ENCODE measurements at places on chromosomes 5 and 9.

GRCh38 chr5:167485061-167485774 lies 806.2 kb upstream of the WWC1 start:
- DNase-seq: no peak

DNA sequence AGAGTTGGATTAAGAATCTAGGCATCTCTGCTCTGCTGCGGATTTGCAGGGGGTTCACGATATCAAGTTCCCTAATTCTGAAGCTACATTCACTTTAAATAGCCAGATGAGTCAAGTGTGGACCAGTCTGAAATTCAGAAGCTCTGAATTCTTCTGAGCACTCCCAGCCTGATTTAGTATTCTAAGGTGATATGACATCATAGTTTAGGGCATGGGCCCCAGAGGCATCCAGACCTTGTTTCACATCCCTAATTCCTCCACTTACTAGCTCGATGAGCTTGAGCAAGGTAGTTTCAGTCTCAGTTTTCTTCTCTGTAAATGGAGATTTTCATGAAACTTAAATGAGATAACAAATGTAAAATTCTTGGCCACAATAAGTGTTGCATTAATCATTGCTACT lies 65.2 kb downstream of the TMEM167A start:
- DNase-seq: no peak

GRCh38 chr9:117929868-117930267 lies 225.7 kb downstream of the TLR4 start:
- no peak for DNase-seq

DNA sequence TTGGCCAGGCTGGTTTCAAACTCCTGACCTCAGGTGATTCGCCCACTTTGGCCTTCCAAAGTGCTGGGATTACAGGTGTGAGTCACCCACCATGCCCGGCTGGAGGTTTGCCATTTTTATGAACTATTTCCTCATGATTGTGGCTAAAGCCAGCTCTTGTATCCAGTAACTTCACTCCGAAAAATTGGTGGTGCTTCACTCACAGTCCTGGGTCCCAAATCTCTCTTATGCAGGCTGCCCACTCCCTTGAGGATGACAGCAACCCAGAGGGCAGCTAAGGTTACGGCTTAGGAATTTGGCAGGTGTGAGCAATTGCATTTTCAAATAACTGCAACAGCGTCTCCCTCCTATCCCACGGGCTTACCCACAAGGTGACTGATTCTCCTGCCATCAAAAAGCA lies 23.4 kb upstream of the FUBP3 start:
- no peak for DNase-seq

DNA sequence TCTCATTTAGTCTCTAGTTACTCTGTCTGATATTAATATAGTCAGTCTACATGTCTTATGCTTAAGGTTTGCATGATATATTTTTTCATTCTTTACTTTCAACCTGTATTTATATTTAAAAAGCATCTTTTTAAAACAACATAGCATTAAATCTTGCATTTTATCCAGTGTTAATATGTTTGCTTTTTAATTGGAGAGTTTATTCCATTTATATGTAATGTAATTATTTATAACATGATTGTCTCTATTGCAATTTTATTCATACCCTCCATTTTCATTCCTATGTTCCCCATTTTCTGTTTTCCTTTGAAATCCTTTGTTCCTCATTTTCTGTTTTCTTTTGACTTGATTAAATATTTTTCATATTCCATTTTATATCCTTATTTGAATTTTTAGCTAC lies 13.3 kb downstream of the PCDHB15 start:
- DNase-seq: no peak

DNA sequence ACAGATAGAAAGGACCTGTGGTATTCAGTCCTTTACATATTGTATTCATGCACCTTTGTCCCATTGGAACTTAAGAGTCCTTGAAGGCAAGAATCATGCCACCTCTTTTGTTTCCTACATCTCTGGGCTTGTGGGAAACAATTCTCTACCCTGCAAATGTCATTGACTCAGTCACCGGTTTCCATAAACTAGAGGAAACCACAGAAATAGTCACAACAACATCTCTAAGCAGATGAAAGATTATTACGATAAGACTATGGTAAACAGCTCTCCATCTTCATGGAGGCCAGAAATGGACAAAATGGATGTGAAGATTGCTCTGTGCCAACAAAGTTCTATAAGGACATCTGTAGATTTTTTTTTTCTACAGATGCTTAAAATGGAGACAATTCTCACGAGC lies 165.5 kb downstream of the PIK3R1 start:
- DNase-seq: no peak

GRCh38 chr5:32600054-32600622 lies 14.8 kb downstream of the SUB1 start:
- DNase-seq: no peak

DNA sequence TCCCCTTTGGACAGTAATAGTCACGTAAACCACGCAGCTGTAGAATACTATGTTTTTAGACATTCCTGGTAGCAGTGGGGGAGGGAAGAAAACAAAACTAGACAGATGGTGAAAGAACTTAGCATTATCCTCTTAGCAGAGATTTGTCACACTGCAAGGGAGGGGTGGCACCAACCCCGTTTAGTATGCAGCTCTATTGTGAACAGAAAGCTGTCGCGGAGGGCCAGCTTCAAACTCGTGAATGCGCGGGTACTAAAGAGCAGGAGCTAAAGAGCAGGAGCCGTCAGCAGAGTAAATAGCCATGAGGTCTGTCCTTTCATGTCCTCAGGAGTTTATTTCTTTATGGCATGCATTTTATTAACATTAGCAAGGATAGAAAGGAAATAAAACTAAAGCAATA lies 141.9 kb upstream of the SLC12A2 start:
- peak; percentile 48 for DNase-seq

- DNase-seq: no peak
Observed at GRCh38 chr5:140344683-140345423, 1.6 kb downstream of the HBEGF start.

GRCh38 chr5:157115502-157115901 lies 6.7 kb upstream of the HAVCR2 start:
- DNase-seq: no peak

DNA sequence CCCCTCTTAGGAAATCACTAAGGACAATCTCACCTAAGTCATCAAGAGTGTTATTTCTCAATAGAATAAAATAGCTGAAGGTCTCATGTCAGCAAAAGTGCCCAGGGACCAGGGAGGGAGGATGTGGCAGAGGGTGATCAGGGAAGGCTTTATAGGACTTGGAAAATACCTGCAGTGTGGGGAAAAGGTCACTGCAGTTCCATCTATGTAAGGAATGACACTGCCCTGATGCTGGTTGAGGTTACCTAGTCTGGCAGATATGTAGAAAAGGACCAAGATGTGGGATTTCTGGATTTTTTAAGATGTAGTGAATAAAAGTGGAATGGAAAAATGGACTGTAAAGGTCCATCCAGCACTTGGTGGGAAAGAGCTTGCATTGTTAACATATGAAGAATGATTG lies 18.3 kb downstream of the PRDM9 start:
- DNase-seq: no peak

- DNase-seq: no peak
Observed at GRCh38 chr5:28084069-28084468, 1045.7 kb upstream of the CDH9 start.

DNA sequence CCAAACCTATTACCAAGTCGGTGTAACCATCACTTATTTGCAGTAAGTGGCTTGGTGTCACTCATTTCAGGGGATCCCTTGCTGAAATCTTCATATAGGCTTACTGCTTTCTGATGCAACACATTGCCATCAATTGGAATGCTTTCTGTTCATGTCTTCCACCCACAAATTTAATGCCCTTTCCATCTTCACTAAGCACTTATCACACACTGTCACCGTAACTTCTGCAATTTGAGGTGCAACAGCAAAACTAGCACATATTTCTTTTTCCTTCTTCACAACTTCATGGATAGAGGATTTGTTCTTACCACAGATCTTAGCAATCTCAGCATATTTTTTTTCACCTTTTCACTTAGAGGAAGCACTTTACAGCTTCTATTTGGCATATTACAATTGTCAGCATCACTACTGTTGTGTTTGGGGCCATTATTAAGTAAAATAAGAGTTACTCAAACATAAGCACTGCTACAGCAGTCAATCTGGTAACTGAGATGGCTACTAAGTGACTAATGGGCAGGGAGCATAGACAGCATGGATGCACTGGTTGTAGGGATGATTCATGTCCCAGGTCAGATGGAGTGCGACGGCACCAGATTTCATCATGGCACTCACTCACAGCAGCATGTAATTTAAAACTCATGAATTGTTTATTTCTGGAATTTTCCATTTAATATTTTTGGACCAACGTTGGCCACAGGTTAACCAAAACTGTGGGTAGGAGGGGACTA lies 70.1 kb downstream of the PIP5K1B start:
- DNase-seq: no peak

GRCh38 chr5:178287791-178288105 lies 55.1 kb upstream of the PHYKPL start:
- no peak for DNase-seq

DNA sequence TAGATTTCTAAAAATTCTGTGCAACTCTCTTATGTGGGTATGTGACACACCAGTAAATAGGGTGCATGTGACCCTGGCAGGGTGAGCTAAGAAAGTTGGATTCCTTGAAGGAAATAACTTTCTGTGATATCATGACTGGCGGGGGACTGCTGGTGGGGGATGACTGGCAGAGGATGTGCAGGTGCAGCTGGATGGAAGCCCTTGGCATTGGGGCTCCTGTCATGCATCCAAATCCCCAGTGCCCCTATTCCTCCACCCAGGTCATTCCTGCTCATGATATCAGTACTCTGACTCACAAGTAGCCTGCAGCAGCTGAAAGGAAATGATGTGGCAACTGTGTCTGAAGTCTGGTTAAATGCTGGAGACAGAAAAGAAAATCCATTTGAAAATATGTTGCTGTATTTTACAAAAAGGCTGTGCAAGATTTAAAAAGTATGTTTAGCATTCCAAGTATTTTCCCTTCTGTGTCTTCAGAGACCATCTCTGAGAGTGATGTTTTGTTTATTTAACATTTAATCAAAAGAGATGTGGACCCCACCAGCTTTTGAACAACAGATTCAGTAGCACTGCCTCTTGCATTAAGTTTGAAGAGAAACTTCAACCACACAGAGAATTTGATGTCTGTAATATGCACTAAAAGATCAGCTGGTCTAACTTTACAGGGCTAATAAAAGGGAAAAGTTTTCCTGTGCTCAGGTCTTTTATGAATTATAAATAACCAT lies 17.9 kb upstream of the ZSWIM6 start:
- DNase-seq: no peak

DNA sequence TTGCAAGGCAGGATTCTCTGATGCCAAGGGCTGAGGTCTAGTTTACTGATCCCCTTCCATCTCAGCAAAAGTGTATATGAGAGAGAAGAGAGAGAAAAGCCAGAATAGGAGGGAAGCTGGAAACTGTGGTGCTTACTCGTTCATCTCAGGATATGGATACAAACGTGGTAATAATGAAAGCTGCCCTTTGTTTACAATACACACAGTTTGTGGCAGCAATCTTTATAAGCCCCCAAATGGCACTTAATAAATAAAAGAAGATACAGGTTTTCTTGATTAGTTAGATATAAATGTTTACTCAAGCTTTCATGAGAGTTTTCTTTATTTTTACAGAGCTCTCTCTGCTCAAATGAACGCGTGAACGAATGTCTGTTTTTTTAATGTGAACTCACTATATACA lies 57.7 kb downstream of the PRDM6 start:
- no peak for DNase-seq

- no peak for DNase-seq
Observed at GRCh38 chr9:85743275-85744128, 1.7 kb upstream of the AGTPBP1 start.

GRCh38 chr9:133540698-133541025 lies 6.2 kb downstream of the ADAMTSL2 start:
- DNase-seq: no peak

- DNase-seq: no peak
Observed at GRCh38 chr9:93086447-93087224, 9.4 kb upstream of the CARD19 start.

DNA sequence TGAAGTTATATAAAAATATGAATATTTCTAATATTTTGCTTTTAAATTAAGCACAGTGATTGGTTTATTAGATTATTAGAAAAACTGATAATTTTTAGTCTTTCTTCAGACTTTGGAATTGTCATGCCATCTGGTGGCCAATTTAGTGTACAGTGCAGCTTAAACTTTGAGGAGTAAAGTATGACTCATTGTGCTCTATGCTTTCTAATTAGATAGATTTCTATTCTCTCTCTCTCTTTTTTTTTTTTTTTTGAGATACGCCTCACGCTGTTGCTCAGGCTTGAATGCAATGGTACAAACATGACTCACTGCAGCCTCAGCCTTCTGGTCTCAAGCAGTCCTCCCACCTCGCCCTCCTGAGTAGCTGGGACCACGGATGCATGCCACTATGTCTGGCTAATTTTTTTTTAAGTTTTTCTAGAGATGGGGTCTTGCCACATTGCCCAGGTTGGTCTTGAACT lies 42.1 kb upstream of the GPR21 start:
- peak; percentile 21 for DNase-seq

DNA sequence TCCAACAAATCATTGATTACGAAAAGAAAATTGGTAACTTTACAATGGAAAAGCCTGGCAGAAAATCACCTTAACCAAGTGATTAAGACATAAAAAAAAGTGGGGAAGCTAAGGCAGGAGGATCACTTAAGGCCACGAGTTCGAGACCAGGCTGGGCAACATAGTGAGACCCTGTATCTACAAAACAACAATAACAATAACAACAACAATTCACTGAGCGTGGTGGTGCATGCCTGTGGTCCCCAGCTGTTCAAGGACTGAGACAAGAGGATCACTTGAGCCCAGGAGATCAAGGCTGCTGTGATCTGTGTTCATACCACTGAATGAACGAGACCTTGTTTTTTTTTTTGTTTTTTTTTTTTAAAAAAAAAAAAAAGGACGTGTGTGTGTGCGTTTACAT lies 21.3 kb downstream of the PTBP3 start:
- no peak for DNase-seq

GRCh38 chr9:11319538-11319937 lies 706.7 kb upstream of the PTPRD start:
- peak; percentile 76 for DNase-seq

DNA sequence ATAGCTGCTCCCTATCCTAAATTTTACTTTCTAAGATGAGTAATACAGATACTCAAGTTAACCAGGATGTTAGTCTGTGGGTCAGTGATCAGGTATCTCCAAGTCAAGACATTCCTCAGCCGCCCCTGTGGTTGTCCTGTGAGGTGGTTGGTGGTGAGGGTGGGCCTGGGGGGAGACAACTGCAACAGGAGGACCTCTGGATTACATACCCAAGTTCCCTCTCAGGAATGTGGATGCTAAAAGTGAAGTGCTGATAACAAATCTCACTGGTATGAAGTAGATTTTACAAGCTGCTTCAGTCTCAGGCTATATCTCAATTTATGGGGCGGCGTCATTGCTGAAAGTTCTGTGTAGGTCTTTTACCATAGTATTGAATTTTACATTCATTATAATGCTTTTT lies 38.3 kb downstream of the SLC1A3 start:
- no peak for DNase-seq
